NCI-H1930 (cell line): ENCODE measurements at places on chromosomes 3 and 15.
A peak's percentile ranks its signal among the peaks of the same experiment; 100 is the strongest.

GRCh38 chr15:43552256-43552655, 34.8 kb downstream of the MAP1A start:
- DNase-seq, result no peak

DNA sequence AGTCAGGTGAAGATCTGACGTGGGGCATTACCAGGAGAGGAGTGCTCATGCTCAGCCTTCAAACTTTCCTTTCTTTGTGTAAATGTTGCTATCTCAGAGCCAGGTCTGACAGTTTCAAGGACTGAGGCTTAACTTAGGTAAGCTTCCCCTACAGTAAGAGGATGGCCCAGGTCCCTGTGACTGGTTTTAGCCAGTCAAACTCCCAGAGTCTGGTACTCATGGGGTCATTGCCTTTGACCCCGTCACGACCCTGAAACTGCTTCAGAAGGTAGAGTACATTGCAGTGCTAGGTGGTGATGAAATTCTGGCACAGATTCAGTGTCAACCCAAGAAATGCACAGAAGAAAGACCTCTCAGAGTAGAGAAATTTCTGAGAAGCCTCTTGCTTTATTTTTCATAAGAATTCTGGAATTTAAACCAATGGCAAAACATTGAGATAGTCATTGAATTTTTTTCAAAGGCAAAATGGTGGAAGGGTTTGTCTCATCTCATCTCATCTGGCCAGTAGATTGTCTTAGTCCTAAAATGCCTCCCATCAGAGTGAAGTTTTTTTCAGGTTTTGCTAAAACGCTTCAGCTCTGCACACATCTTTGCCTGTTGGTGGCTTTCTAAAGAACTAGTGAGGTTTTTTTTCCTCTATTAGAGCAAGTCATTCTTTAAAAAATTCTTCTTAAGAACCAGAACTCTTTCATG, 23.1 kb downstream of the ZBTB38 start:
- DNase-seq, result no peak

- DNase-seq, result no peak
Observed at GRCh38 chr3:194749631-194750490, 64.2 kb downstream of the FAM43A start.

- DNase-seq, result no peak
Observed at GRCh38 chr3:16514755-16515353, 1.4 kb upstream of the RFTN1 start.

- DNase-seq, result no peak
Observed at GRCh38 chr15:60523056-60523455, 44.1 kb upstream of the ICE2 start.

DNA sequence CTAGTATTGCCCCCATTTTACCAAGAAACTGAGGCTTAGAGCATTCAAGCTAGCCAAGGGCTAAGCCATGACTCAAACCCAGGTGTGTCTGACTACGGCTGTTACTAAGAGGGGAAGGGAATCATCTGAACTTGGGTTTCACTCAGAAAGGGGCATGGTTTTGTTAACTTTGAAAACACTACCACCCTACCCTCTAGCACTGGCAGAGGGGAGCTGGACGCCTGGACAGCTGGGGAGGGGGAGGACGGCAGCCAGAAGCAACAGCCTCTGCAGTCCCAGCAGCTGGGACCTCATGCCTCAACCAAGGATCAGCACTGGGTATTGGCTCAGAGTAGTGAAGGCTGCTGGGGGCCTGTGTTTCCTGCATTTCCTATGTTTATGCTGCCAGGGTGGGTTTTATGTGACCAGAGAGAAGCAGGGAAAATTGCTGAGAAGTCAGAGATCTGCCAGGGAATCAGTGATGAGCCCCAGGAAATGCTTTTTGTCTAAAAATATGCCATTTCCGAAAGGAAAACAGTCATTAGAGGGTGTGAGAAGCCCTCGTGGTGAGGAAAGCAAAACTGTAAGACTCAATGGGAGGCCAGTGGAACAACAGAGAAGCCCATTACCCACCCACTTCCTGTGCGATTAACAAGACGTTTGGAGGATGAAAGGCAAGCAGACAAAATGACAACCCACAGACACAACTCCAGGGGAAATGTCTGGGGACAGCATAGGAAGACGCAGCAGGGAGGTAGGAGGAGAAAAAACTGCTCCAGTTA, 41.2 kb downstream of the LIPC start:
- DNase-seq, result no peak

DNA sequence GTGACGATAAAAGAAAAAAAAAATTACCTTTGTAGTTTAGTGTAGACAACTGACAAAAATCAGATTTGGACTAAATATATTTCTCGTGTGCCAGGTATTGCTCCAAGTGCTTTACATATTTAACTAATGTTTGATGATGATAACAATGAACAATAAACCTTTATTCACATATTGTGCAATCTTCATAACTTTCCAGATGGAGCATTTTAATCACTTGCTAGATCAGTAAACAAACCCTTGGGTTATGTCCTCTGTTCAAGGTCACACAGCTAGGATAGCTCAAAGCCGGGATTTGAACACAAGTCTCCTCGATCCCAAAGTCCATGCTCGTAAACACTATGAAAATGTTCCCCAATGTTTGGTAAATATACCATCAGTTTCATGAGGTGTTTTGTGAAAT, 14.5 kb downstream of the NCEH1 start:
- DNase-seq, result no peak

DNA sequence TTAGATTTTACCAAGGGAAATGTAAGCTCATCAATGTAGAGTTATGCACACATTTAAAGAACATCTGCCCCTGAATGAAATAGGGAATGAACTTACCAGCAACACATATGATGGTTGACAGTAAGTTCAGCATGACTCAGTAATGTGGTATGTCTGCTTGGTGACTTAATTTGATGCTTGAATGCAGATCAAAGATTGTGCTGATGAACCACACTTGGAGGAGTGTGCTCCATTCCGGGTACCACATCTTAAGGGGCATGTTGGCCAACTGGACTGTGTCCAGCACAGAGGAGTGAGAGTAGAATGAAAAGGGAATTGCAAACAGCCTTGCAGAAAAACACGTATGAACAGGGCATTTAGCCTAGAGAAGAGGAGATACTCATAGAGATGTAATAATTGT, 171.0 kb upstream of the RARB start:
- no peak for DNase-seq

DNA sequence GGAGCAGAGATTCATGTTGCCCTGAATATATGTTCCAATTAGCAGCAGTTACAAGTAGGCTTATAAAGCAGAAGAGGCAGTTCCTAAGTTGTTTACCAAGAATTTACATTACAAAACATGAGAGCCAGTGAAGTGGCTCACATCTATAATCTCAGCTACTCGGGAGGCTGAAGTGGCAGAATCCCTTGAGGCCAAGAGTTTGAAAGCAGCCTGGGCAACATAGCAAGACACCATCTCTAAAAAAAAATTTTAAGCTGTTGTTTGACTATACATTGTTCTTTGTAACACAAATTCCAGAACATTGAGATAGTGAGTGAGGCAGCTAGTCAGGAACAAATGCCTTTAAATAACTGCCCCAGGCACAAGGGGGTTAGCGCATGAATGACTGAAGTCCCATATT, 10.3 kb upstream of the ZMAT3 start:
- DNase-seq, result no peak

DNA sequence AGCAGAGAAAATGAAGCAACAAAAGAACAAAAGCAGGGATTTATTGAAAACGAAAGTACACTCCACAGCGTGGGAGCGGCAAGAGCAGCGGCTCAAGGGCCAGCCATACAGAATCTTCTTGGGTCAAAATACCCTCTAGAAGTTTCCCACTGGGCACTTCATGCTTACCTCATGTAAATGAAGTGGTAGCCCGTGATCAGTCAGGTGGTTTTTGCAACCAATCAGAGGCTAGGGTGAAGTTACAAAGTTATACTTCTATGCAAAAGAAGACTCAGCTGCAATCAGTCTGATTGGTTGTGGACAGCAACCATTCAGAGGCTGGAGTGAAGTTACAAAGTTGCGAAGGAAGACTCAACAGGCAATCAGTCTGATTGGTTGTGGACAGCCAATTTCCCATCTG, 37.8 kb upstream of the TRH start:
- no peak for DNase-seq

- no peak for DNase-seq
Observed at GRCh38 chr3:49529567-49529966, 24.7 kb upstream of the BSN start.

DNA sequence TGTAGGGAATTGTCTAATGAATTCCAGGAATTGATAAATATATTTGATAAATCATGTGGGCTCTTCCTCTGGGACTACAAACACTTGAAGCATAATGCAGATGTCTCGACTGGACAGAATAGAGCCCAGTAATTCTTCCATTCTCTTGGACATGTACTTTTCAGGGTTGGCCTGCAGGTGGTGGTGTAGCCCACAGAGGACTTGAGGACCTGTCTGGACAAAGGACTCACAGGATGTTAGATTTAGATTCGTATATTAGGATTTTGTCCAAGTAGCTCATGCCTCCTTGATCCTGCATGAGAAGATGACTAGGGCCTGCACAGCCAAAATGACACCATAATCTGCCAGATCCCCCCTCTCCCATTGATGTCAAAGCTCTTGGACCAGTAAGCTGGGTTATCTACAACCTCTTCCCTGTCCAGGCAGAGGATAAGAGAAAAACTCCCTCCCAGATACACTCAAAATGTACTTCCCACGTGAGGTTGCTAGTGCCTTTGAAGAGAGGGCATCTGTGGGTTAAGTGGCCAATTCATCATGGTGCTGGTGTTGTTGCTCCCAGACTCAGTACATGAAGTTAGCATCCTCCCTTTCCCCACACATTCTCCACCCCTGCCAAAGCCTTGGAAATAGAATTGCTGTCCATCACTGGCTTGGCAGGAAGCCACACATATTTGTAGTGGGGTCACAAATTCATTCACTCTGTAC, 88.6 kb upstream of the ZNF280D start:
- DNase-seq, result peak; percentile 1

DNA sequence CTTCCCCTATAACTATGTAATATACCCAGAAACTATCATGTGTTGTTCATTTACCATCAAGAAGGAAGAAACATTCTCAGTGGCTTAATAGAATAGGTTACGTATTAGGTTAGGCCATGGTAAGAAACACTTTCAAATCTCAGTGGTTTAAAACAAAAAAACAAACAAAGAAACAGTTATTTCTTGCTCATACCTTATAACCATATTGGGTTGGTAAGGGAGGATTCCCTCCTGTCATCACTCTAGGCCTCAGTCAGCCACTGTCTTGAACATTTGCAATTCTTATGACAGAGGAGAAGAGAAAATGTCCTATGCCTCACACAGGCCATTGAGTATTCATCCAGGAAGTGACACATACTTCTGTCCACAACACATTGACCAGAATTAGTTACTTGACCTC, 727.7 kb upstream of the NECTIN3 start:
- DNase-seq, result no peak

DNA sequence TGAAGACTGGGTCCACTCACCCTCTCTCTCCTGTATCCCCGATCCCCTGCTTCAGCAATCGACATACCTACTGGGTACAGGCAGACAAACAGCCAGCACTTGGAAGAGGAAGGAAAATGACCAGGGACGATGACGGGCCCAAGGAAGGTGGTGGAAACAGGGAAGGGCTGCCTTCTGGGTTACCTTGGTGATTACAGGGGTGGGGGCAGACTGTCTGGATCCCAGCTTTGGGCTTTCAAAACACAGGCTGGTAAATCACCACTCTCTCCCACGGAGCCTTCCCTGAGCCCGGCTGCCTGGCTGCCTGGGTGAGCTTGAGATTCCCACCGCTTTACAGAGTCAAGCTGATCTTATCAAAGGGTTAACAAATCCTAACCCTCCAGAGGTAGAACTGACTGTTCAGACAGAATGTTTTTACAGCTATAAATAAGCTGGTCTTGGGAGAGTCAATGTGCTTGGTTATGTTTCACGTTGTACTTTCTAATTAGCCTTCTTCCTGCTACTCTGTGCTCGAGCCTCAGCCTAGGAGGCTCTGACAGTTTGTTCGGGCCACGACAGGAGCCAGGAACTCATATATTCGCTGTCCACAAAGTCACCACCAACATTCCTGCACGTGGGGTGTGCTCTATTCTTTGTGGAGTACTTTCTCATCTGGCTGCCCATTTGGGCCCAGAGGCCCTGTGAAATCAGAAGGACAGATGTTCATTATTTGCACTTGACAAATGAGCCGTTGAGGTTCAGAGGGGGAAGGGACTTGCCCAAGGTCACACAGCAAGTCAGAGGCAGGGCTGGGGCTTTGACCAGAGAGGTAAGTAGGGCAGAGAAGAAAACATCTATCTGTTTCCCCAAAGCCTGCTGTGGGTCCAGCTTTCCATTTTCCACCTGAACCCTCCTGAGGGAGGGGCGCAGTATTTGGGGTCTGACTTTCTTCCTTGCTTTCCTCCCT, 63.5 kb downstream of the FEM1B start:
- no peak for DNase-seq
